ENCODE measurements at places on chromosomes 7 and 10. TPM values are rescaled to one million over a fixed set of nuclear protein-coding genes. Genes with fewer than 3 reads are reported as not detected.
A peak's percentile ranks its signal among the peaks of the same experiment; 100 is the strongest.

The ENTPD1 gene
- 1.2 TPM for total RNA-seq

The GPR37 gene
- 43.7 TPM for total RNA-seq

The HDAC9 gene
- total RNA-seq, result 0.81 TPM

The HIBADH gene
- total RNA-seq, result 34.4 TPM

The TUBB8 gene
- not detected for total RNA-seq

The CAMK2B gene
- total RNA-seq, result not detected

The ZP3 gene
- total RNA-seq, result not detected

The RAMP3 gene
- not detected for total RNA-seq

DNA sequence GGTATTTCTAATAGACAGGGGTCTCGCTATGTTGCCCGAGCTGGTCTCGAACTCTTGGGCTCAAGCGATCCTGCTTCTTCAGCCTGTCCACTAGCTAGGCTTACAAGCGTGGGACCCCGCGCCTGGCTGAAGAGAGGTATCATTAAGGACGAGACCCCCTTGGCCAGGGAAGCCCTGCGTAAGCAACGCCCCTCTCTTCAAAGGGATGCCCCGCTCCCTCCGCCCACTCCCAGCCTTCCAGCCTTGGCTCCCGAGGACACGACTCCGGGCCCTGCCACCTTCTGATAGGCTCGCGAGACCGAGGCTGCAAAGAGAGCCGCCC lies 220 bp upstream of the ZKSCAN5 start:
- H3K4me1 ChIP-seq, result peaks cover 35% of the 10 kb centered on the region
- peak overlapping the region; percentile 99 for H3K27ac ChIP-seq
- H3K27me3 ChIP-seq, result no peaks in the 10 kb centered on the region
- H3K36me3 ChIP-seq, result peaks cover 2% of the 10 kb centered on the region

- DNase-seq, result no peak
- peaks cover 65% of the 10 kb centered on the region for H3K4me1 ChIP-seq
- H3K27ac ChIP-seq, result peak overlapping the region; percentile 96
- H3K4me3 ChIP-seq, result no peak overlapping the region
- H3K36me3 ChIP-seq, result peaks cover 6% of the 10 kb centered on the region
- H3K27me3 ChIP-seq, result no peaks in the 10 kb centered on the region
These were observed 77.4 kb upstream of the FRMD4A start for GRCh38 chr10:14408139-14408538.

DNA sequence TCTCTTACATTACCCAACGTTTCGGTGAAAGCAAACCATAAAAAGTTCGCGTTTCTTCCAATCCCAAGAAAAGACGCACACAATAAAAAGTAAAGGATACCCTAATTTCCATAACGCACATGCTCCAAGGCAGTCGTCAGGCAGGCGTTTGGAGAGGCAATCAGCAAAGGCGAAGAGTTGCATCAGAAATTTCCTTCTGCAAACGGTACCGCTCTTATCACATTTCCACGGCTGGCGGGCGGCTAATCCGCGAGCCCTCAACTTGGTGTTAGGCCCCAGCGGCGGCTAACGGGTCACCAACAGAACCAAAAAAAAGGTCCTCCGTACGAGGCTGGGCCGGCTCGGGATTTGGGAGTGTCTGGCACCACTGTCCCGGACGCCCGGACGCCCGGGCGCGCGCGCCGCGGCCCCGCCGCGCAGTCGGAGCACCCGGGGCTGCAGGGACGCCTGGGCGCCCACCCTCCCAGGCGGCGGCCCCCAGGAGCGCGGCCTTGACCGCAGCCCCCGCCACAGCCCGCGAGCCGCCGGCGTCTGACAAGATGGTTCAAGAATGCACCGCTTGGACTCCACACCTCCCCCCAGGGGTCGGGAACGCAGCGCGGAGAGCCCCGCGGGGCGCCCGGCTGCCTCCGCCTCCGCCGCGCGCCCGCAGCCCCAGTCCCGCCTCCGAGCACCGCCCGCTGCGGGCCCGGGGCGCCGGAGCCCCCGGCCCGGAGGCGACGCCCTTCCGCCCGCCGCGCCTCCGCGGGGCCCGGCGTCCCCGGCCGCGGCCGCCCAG lies 9.8 kb upstream of the GRB10 start:
- H3K36me3 ChIP-seq, result no peaks in the 10 kb centered on the region
- peaks cover 28% of the 10 kb centered on the region for H3K4me1 ChIP-seq
- H3K4me3 ChIP-seq, result peak overlapping the region; percentile 88
- H3K27me3 ChIP-seq, result no peaks in the 10 kb centered on the region
- DNase-seq, result no peak
- peak overlapping the region; percentile 89 for H3K27ac ChIP-seq

DNA sequence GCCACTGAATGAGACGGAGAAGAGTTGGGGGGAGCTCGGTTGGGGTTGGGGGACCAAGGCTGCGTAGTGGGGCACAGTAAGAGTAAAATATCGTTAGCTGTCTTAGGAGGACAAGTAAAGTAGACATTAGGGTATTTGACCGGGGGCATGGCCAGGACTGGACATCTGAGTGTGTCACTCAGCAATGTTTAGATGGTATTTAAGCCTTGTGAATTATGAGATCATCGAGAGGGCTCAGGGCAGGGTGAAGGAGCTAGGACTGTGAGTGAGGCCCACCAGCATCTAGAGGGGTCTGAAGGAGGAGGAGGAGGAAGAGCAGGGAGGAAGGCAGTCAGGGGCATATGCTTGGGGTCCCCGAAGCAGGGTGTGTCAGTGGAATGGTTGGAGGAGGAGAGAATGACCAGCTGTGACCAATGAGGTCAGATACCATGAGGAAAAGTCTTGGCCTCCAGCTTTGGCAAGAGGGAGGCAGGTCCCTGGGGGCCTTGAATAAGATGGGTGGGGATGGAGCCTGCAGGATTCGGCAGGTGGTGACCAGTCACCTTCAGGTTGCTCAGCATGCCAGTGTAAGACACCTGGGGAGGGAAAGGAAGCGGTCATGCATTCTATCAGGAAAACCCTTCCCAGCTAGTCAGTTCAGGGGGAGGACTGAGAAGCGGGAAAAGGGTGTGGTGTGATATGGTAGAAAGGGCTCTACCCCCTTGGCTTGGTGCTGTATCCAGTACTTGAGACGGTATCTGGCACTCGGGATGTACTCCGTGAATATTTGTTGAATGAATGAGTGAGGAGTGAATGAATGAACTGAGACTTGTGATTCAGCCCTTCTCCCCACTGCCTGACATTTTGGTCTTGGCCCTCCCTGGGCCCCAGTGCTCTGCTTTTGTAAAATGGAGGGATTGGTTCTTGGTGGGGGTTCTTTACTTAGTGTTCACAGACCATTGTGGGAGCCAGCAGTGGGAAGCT lies 34.8 kb upstream of the SH2D4B start:
- H3K27ac ChIP-seq, result no peak overlapping the region
- H3K36me3 ChIP-seq, result no peaks in the 10 kb centered on the region
- DNase-seq, result no peak
- H3K27me3 ChIP-seq, result no peaks in the 10 kb centered on the region
- H3K4me3 ChIP-seq, result no peak overlapping the region

DNA sequence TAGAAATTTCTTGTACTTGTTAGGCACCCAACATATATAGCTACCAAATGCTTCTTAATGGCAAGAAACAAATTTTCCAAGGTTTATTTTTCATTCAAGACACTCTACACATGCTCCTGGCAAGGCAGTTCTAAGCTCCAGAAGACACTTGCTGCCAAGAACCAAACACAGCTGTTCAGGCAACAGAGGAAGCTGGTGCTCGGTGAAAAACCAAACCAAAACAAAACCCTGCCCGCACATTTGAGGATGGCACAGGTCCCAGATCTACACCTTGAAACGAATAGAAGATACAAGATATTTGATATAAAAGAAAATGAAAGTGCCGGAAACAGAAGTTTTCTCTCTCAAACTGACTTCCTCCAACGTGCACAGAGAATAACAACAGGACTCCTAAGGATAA lies 4.9 kb upstream of the DNTT start:
- peaks cover 58% of the 10 kb centered on the region for H3K27me3 ChIP-seq
- no peak overlapping the region for H3K27ac ChIP-seq
- no peak overlapping the region for H3K4me3 ChIP-seq
- no peaks in the 10 kb centered on the region for H3K36me3 ChIP-seq

- no peaks in the 10 kb centered on the region for H3K4me1 ChIP-seq
- H3K4me3 ChIP-seq, result no peak overlapping the region
- peaks cover 3% of the 10 kb centered on the region for H3K27me3 ChIP-seq
- no peak overlapping the region for H3K27ac ChIP-seq
- H3K36me3 ChIP-seq, result no peaks in the 10 kb centered on the region
These were observed 127.7 kb downstream of the ITIH5 start for GRCh38 chr10:7538970-7539654.

DNA sequence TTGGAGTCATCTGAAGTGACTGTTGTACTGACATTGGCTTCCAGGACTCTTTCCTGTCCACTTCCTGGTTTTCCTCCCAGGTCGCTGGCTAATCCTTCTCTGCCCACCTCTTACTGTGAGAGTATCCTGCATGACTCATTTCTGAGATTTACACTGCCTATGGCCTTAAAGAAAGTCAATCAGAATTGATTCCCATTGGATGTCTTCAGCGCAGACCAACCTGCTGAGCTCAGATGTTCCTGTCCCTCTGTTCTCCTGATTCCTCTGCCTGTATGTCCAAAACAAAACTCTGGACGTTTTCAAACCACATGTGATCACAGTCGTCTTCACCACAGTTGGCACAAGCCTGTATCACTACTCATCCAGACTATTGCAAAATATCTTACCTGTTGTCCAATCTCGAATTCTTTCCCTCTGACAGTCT lies 262.1 kb downstream of the CREB5 start:
- no peak for DNase-seq
- H3K36me3 ChIP-seq, result no peaks in the 10 kb centered on the region
- H3K4me3 ChIP-seq, result no peak overlapping the region
- H3K27ac ChIP-seq, result no peak overlapping the region
- peaks cover 12% of the 10 kb centered on the region for H3K4me1 ChIP-seq

All from osteocyte (in vitro differentiated cells).